Karpas-422 (cell line): ENCODE measurements at places on chromosomes 11 and 22.

GRCh38 chr11:85109141-85109540 lies 518.0 kb downstream of the DLG2 start:
- DNase-seq = no peak

DNA sequence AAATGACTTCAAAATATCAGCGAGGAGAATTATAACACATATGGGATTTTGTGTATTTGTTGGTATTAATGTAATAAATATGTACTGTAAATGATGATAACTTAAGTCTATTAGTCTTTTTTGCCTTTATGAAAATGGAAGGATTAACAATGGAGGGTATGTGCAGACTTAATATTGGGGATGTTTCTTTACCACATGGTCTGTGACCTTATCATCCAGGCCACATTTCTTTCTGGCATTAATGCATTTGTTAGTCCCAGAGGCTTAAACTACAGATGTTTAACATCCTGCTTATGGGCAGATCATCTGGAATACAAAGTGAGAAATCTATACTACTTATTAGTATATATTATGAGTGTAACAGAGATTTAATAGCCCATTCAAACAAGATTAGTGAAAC lies 64.6 kb downstream of the SOX6 start:
- DNase-seq = no peak

DNA sequence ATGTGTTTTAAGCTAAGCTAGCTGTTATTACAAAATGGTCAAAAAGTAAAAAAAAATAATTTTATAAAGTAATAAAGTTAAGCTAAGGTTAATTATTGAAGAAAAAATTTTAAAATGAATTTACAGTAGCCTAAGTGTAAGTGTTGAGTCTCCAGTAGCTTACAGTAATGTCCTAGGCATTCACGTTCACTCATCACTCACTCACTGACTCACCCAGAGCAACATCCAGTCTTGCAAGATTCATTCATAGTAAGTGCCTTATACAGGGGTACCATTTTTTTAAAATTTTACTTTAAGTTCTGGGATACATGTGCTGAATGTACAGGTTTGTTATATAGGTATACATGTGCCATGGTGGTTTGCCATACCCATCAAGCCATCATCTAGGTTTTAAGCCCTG lies 11.6 kb upstream of the OOSP4B start:
- no peak for DNase-seq

- no peak for DNase-seq
These were observed 1285.4 kb upstream of the TENM4 start for GRCh38 chr11:80726236-80726635.
